Head of caudate nucleus (tissue), 42 donors: ENCODE measurements at places on chromosomes 4 and X.

DNA sequence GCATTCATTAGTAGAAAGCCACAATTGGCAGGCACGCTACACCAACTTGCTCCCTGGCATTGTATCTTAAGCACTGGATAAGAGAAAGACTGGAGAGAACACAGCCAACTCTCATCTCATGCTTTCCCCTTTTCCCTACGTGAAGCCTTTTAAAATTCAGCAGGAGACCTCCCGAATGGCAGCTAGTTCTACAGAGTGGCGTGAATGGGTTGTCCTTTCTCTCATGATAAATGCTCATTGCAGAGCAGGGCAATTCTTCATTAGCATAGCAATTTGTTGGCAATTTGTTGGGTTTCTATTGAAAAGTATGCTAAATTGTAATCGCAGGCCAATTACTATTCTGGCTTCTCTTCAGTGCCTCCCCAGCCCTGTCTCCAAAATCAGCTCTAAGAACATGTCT lies 48.0 kb downstream of the SEPTIN11 start:
- no peak for DNase-seq

GRCh38 chr4:126137782-126138170 lies 823.0 kb downstream of the FAT4 start:
- no peak for DNase-seq

DNA sequence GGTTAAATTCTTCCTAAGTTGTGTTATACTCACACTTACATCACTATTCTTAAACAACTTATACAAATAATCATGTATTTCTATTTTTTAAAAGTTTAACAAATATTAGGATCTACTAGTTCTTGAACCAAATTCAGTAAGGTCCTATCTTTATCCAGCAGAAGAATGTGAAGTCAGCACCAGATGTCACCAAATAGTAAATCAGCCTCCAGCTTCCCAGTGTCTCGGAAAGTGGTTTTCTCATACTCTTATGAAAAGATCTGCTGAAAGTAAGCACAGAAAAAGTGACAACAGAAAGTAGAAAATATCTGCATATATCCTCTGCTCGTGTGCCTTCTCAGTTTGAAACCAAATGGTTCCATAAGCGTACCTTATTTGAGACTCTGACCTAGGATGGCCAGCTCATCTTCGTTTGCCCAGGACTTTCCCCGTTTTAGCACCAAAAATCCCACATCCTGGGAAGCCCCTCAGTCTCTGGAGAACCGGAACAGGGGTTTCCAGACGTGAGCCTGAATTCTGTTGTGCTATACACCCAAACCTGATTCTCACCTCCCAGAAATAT lies 98.0 kb upstream of the DCLK2 start:
- no peak for DNase-seq

DNA sequence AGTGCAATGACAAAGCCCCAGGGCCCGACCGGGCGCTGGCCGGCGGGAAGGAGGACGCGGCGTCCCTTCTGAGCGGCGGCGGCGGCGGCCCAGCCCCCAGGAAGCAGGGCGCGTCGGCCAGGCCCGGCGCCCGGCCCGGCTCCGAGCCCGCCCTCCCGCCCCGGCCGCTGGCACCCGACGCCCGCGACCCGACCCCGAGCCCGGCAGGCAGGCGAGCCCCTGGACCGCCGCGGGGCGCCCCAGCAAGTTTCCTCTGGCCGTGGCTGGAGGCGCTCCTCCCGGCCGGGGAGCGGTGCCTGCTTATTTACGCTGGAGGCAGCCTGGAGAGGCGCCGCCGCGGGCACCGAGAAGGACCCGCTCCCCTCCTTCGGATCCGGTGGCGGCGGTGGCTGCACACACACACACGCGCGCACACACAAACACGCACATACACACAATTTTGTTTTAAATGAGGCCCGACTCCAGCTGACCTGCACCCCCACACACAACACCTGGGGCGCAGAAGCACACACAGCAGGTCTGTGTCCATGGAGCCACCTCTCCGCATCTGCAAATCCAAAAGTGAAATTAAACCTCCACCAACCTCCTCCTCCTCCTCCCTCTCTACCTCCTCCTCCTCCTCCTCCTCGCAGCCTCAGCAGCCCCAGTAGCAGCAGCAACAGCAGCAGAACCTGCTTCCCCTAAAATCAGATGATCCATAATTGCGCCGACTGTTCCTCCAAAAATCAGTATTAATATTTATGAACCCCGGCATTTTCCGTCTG lies 669 bp downstream of the IRF2 start:
- peak; percentile 68 for DNase-seq

GRCh38 chrX:41553688-41554087 lies 106.5 kb downstream of the NYX start:
- no peak for DNase-seq
